ENCODE measurements at places on chromosomes 2 and 18.
A peak's percentile ranks its signal among the peaks of the same experiment; 100 is the strongest.

GRCh38 chr2:71832844-71833243, 314.8 kb downstream of the CYP26B1 start:
- no peak for DNase-seq

- no peak for DNase-seq
Measured at GRCh38 chr2:76584474-76584873, 873.8 kb upstream of the GCFC2 start.

DNA sequence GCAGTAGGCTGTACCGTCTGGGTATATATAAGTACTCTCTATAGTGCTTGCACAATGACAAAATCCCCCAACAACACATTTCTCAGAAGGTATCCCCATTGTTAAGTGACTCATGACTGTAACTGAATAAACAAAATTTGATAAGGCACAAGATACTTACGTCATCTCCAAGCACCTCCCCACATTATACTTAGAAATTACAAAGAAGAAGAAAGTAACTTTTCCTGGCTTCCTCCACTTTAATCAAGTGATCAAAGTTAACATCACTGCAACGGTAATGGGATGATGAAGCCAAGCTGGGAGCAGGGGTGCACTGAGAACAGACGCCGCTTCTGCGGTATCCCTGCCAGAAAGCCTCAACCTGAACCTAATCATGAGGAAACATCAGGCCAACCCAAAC, 9.7 kb downstream of the TNS1 start:
- peak; percentile 22 for DNase-seq

- DNase-seq: peak; percentile 81
Measured at GRCh38 chr2:130387071-130387400, 31.2 kb downstream of the PTPN18 start.
